ENCODE measurements at places on chromosomes 1 and 21.

- DNase-seq, result no peak
These were observed 51.9 kb upstream of the FMOD start for GRCh38 chr1:203402629-203403337.

GRCh38 chr1:224489534-224490365 is 55.2 kb upstream of the WDR26 start:
- DNase-seq, result no peak

DNA sequence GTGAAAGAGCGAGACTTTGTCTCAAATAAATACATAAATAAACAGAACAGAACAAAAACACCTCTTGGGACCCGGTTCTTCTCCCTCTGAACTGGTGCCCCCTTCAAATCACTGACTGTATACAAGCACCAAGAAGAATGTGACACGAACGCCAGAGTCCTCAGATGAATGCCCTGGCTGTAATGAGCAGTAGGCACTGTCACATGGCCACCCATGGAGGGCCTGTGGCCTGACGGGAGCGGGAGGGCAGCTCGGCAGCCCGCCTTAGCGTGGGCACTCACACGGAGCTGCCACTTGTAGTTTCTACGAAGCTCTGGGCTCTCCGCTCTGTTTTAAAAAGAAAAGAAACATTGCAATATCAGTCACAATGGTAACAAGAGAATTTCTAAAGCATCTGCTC is 146.0 kb downstream of the PEX14 start:
- no peak for DNase-seq

- no peak for DNase-seq
These were observed 29.0 kb downstream of the MRPL39 start for GRCh38 chr21:25578056-25578961.

- DNase-seq, result no peak
These were observed 86.9 kb downstream of the OLFML2B start for GRCh38 chr1:161936786-161937185.

GRCh38 chr1:197198911-197199310 is 52.4 kb upstream of the ASPM start:
- DNase-seq, result no peak

GRCh38 chr21:41361053-41361785 is 608 bp upstream of the MX2 start:
- no peak for DNase-seq

GRCh38 chr1:155125511-155125945 is 2.1 kb upstream of the EFNA1 start:
- DNase-seq, result peak; percentile 61

DNA sequence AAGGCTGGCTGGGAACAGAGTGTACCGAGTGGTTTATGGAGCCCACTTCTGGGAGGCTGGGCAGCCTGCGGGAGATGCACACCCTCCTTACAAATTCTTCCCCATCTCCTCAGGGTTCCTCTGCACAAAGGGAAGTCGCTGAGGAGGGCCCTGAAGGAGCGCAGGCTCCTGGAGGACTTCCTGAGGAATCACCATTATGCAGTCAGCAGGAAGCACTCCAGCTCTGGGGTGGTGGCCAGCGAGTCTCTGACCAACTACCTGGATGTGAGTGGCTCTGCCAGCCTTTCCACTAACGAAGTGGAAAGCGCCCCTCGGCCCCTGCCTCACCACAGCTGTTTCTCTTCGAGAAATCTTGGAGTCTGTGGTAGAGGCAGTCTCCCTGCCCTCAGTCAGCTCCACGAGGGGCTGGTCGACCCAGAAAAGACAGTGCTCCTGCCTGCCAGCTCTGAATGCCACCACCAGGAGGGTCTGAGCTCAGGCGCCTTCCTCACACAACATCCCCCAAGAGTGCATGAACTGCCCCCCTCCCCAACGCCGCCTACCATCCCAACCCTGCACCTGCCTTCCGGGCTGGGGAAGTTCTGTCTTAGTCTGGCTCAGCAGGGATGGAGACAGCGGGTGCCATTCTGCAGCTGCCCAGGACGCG is 31.8 kb downstream of the PROK1 start:
- DNase-seq, result no peak

- no peak for DNase-seq
These were observed 147.8 kb upstream of the POGK start for GRCh38 chr1:166691476-166691875.

GRCh38 chr1:46719689-46720088 is 775 bp upstream of the EFCAB14 start:
- peak; percentile 2 for DNase-seq

DNA sequence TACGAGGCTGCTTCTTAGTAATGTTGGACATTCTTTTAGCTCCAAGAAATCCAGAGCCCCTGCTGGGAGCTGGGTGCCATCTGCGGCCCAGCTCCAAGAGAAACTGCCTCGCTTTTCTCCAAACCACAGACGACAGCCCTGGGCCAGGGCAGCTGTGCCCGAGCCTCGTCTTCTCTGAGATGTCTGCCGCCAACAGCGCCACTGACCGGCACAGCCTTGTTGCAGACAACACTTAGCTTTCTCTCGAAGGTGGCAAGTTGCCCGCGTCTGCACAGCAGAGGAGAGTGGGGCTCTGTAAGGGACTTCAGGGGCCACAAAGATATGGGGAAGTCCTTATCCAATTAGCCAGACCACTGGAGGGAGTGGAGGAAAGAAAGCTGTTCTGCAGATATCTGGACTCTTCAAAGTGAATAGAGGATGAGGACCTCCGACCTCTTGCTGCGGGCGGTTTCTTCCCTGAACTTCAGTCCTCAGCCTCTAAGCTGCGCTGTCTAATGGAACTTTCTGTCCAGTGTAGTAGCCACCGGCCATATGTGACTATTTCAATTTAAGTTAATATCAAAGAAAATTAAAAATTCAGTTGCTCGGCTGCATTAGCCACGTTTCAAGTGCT is 63.9 kb upstream of the DISP3 start:
- no peak for DNase-seq

- peak; percentile 48 for DNase-seq
These were observed 35.6 kb downstream of the LRRN2 start for GRCh38 chr1:204649721-204650521.

- DNase-seq, result no peak
These were observed 511.0 kb downstream of the OMA1 start for GRCh38 chr1:58035523-58035922.

DNA sequence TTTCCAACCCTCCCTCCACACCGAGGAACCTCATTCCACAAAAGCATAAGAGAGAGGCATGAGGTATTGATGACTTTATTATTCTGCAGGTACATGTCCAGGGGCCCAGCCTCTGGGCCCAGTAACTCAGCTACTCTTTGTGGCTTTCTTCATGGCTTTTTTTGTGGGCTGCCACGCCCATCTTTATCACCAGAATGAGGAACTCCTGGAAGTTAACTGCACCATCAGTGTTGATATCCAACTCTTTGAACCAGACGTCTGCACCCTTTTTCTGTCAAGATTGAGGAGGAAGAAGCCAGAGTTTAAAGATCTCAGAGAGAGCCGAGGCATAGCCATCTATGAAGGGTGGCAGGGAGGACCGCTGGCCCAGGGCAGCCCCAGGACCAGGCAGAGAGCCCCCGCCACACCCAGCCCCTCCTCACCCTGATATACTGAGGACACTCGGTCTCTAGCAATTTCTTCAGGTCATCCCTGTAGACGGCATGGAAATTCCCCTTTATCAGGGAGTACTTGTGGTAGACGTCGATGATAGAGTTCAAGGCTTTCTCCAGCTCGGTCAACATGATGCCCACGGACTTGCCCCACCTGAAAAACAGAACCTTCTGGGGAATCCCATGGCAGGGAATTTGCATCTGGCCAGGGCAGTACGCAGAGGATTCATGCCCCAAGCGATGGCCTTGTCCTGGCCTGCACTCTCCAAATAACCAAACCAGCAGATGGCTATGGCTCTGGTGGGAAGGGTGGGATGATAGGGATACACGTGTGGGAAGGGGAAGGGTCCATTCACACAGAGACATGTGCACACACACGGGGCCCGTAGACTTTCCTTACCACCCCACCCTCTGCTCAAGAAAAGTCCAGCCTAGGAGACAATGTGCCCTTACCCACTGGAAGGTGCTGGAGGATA is 647 bp downstream of the S100A8 start:
- DNase-seq, result no peak

DNA sequence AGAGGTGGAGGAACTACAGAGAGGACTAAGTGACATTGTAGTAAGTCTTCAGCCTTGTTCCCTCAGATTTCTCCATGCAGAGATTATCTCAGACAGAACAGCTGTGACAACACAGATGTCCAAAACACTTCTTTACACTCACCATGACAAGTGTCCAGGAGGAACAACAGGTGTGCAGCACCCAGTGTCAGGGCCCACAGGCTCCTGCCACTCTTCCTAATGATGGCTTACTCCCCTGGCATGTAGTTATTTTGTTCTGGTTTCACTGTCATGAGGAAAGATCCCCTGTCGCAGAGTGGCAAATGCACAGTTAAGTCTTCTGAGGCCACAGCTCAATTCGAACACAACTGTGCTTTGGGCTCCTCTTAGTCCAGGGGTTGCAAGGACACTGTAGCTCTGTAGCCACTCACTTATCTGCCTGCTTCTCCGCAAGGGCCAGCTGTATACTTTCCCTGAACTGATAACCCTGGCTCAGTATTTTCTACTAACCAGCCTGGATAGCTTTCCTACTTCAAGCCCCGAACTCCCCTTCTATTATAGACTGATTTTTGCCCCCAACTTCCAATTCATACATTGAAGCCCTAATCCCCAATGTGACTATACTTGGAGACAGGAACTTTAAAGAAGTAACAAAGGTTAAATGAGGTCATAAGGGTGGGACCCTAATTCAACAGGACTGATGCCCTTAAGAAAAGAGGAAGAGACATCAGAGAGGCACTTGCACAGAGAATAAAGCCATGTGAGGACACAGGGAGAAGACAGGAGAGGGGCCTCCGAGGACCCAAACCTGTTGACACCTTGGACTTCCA is 11.1 kb downstream of the PDZK1 start:
- no peak for DNase-seq

GRCh38 chr21:37060296-37060695 is 12.6 kb downstream of the PIGP start:
- DNase-seq, result peak; percentile 95

DNA sequence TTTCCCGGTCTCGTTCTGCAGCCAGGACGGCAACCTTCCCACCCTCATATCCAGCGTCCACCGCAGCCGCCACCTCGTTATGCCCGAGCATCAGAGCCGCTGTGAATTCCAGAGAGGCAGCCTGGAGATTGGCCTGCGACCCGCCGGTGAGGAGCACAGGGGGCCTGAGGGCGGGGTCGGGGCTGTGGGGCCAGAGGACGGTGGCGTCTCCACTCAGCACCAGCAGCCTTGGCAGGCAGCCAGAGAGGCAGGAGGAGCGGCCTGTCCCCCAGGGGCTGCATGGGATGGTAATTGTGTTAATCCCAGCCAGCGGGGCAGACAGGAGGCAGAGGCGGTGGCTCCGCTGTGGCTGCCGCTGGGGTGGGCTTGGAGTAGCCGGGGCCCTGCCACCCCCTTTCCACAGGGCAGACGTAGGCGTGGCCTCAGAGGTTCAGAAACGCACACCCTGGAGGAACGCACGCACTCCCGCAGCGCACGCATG is 12.1 kb downstream of the SAMD11 start:
- DNase-seq, result no peak

DNA sequence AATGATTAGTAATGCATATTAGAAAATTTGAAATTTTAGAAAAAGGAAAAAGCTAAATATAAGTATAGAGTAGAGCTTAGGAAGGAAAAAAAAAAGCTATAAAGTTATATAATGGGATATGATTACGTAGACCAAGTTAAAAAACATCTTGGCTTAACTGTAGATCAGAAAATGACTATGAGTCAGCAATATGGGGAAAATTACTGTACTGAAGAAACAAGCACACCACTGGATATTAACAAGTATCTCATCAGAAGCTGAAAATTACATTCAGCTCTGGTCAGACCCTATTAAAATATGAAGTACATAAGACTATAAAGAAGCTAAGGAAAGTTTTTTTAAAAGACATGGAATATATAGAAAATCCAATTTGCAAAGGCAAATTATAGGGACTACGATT is 19.5 kb downstream of the DNAJC8 start:
- DNase-seq, result no peak

- DNase-seq, result no peak
These were observed 77.7 kb downstream of the ADCY10 start for GRCh38 chr1:167836197-167836596.

DNA sequence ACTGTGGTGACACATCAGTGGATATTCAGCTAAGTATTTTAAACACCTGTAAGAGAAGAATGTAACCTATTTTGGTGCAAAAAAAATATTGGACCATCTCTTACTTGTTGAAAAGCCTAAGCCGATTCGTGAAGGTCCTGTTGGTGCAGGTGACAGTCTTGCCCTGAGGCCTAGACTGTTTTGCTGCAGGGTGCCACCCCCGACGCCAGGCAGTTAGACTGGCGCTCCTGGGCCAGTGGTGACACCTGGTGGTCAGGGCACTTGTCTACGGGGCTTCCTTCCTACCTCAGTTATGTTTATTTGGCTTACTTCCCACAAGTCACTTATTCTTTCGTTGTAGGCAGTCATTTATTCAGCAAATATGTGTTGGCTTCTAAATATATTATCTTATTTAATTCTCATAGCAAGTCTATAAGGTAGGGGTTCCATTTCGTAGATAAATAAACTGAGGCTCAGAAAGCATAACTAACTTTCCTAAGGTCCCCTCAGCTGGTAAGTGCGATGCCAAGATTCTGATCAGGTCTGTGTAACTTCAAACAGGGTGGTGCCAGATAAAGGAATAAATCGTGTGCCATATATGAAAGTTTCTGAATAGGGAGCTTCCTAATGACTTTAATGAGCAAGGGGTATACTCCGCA is 1.9 kb downstream of the EEIG2 start:
- peak; percentile 57 for DNase-seq

GRCh38 chr1:115356356-115356755 is 18.3 kb upstream of the NGF start:
- DNase-seq, result no peak

DNA sequence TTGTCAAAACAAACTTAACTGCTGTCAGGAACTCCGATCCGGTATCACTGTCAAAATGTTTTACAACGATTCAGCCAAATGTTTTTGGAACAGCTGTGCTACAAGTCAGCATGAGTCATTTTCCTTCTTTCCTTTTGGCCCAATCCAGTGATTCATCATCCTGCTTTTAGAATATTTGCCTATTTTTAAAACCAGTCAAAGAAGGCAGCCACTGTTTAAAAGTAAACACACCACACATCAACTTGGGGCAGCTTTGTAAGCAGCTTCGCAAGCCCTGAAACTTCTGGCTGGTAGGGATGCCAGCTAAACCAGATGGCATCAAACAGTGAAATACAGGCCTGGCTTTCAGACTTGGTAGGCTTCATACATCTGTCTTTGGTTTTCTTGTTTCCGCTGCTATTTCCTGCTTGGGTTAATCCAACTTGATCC is 14.9 kb downstream of the MAP3K7CL start:
- no peak for DNase-seq

- peak; percentile 45 for DNase-seq
These were observed 36.6 kb upstream of the SLC44A3 start for GRCh38 chr1:94783342-94784189.

- no peak for DNase-seq
These were observed 235.3 kb downstream of the TOMM20 start for GRCh38 chr1:234893359-234893724.

GRCh38 chr1:200369131-200369530 is 40.7 kb downstream of the ZNF281 start:
- DNase-seq, result no peak

DNA sequence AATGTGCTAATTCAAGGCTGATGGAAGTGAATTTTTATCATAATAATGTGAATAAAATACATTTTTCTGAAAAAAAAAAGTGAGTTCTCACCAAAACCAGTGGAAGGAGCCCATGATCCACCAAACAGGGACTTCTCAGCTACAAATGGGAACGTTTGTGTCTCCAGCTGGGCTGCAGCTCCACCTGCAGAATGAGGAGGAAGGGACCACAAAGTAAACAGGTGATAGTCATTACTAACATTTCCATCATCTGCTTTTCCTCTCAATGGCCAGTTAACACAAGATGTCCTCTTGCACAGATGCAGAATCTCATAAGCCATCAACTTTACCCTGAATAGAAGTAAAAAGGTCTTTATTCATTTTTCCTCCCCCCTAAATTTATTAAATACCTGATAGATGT is 246.2 kb downstream of the MRPL39 start:
- DNase-seq, result no peak

Data from SHP77 treated with DMSO at 0.1 percent for 48 hours (cell line).